GM13976 (cell line): ENCODE measurements at places on chromosomes 2 and 18.
A peak's percentile ranks its signal among the peaks of the same experiment; 100 is the strongest.

- no peak for DNase-seq
Observed at GRCh38 chr2:110871637-110872036, 139.3 kb downstream of the ACOXL start.

GRCh38 chr18:77223221-77223639 lies 26.4 kb upstream of the GALR1 start:
- no peak for DNase-seq

DNA sequence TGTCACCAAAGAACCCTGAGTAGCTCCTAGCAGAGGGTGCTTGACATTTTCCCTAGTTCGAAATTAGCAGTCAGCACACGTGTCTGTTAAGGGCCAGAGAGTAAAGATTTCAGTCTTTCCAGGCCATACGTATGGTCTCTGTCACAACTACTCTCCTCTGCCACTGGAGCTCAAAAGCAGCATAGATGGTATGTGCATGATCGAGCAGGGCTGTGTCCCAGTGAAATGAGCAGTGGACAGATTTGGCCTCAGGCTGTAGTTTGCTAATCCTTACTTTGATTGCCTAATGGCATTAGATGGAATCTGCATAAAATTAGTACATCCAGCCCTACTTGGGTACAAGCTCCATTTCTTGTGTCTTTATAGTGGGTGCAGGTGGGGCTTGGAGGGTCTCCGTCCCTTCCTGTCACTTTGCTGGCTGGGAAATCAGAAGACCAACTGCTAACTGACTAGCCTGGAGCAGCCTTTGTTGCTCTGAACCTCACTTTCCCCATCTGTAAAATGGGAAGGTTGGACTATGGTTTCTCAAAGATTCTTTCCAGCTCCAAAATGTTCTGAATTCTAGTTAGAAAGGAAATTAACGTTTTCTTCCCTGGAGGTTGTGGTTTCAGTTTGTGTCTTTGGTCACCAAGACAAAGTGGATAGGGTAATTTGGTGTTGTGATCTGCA lies 108.5 kb downstream of the GLI2 start:
- no peak for DNase-seq

- no peak for DNase-seq
Observed at GRCh38 chr2:68764041-68764805, 29.6 kb downstream of the ARHGAP25 start.

DNA sequence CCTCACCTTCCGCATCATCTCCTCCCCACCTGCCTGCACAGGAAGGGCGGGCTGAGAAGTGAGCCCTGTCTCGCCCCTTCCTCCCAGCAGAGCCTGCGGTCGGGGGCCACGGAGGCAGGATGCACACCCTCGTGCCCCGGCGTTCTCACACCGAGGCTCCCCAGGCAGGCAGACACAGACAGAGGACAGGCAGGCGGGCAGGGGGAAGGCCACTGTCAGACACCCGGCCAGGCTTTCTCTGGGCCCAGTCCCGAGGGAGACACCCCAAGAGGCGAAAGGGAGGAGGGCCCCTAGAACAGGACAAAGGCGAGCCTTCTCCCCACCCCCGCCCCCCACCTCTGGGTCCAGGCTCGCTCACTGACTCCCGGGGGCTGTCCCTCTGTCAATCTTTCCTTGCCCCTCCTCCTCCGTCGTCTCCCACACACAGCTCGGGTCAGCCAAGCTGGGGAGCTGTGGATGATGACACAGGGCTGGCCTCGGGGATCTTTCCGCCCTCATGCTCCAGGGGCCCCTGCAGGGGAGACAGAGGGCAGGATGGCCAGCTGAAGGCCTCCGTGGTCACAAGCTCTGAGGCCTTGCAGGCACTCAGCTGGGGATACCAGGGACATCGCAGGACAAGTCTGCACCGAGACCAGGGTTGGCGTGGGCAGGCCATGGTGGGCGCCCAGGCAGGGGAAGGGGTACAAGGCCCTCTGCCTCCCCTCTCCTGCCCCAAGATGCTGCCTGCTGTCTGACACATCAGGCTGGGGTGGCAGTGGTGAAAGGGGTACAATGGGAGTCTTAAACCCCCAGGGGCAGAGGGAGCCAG lies 24.9 kb downstream of the BIN1 start:
- DNase-seq, result peak; percentile 84

DNA sequence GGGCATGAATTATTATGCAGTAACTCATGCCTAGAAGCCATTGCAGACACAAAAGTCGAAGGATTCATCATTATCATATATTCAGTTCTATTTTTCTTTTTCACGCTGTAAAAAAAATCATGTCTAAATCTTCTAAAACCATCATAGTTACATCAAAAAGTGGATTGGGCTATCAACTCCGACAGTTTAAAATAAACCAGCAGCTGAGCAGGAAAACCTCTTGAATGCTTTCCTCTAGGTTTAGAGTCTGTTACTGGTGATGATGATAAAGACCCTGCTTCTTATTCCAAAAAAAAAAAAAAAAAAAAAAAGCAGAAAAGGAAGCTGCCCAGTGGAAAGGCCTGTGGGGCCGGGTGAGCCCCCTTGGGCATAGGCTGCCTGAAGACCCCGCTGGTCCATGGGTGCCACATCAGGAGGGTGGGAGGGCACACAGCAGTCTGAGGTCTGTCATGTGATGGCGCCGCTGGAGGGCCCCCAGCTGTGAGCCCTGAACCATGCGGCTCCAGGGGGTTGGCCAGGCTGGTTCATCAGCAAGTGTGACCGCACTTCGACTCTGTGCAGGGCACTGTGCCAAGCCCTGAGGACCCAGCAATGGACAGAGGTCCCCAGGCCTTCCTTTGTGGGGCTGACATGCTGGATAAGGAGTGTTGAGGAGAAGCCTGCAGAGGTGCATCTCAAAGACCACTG lies 199.6 kb downstream of the EIPR1 start:
- DNase-seq, result no peak

DNA sequence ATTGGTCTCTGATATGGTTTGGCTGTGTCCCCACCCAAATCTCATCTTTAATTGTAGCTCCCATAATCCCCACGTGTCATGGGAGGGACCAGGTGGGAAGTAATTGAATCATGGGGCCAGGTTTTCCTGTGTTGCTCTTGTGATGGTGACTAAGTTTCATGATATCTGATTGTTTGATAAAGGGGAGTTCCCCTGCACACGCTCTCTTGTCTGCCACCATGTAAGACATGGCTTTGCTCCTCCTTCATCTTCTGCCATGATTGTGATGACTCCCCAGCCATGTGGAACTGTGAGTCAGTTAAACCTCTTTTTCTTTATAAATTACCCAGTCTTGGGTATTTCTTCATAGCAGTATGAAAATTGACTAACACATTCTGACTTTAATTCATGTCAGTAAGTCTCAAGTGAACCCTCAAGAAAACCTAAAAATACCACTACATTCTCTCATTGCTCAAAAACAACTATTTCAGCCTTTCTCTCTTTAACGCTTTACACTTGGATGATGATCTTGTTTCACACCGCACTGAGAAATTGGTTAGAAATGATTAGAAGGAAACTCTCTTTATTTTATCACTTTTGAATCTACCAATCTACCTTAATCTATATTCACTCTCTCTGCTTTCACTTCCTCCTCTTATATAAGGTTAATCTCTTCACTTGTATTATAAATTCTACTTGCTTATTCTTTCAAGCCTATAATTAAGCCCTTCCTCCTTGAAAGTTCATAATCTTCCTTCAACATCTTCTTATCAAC lies 110.1 kb downstream of the GALR1 start:
- DNase-seq, result no peak

DNA sequence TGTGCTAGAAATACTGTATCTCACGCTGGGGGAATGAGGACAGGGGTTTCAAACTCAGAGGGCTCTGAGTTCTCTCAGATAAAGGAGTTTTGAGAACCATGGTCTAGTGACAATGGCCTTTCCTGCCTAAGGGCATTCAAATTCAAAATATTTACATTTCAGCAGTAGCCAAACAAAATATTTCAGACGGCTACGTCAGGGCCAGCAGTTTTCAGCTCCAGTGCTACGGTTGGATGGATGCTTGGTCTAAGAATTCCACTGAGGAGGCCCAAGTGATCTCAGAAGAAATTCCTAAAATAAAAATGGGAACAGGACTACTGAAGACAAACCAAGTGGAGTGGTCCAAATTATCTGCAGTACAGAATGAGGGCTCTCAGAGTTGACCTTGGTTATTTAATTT lies 41.1 kb upstream of the SCG2 start:
- DNase-seq, result no peak

- DNase-seq, result no peak
Observed at GRCh38 chr2:2902547-2903281, 474.9 kb downstream of the EIPR1 start.

DNA sequence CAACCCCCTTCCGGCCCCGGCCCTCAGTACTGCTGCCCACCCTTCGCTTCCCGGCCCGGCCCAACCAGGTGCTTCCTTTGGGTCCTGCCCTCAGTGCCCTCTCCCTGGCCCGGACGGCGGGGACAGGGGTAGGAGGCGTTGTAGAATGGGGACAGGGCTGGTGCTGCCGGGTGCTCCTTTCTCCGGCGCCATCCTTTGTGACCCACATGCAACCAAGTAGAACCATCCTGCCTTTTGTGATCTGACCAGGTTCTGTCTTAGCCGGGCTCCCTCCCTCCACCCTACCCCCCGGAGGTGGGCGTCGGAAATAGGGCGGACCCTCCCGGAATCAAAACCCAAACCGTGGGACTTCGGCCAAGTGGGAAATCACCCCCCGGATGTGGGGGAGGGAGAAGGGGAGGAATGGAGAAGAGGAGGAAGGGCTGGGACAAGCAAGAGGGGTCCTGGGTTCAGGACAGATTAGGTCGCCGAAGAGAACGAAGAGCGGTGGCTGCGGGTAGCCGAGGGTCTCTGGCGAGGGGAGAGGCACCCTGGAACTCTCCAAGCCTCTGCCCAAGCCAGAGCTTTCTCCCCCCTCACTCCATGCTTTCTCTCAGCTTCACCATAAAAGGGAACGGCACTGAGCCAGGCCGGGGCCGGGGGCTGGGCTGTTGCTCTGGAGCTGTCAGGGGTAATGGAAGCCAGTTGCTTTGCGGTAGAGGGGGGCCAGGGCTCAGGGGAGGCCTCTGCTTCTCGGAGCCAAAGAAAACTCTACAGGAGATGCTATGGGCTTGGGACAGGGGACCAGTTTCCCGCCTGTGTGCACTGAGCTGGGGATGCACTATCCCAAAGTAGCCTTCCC lies 756 bp upstream of the OST4 start:
- DNase-seq, result peak; percentile 60
